SJCRH30 (cell line): ENCODE measurements at places on chromosomes 13 and 19.

GRCh38 chr19:57302727-57303401 lies 17.4 kb upstream of the ZNF543 start:
- no peak overlapping the region for H3K27ac ChIP-seq
- H3K36me3 ChIP-seq: peaks cover 43% of the 10 kb centered on the region
- H3K27me3 ChIP-seq: no peaks in the 10 kb centered on the region
- H3K4me3 ChIP-seq: no peak overlapping the region
- H3K4me1 ChIP-seq: no peaks in the 10 kb centered on the region

- H3K27ac ChIP-seq: no peak overlapping the region
- H3K27me3 ChIP-seq: no peaks in the 10 kb centered on the region
- DNase-seq: no peak
- no peaks in the 10 kb centered on the region for H3K4me1 ChIP-seq
- H3K4me3 ChIP-seq: no peak overlapping the region
- H3K36me3 ChIP-seq: no peaks in the 10 kb centered on the region
Measured at GRCh38 chr13:52879950-52880741, 31.7 kb upstream of the PCDH8 start.

- H3K4me1 ChIP-seq: no peaks in the 10 kb centered on the region
- H3K4me3 ChIP-seq: no peak overlapping the region
- no peaks in the 10 kb centered on the region for H3K36me3 ChIP-seq
- H3K27ac ChIP-seq: no peak overlapping the region
- DNase-seq: no peak
Measured at GRCh38 chr13:110881839-110882627, 32.8 kb downstream of the ANKRD10 start.

GRCh38 chr13:29543230-29544215 lies 52.0 kb downstream of the SLC7A1 start:
- no peaks in the 10 kb centered on the region for H3K27me3 ChIP-seq
- no peak overlapping the region for H3K4me3 ChIP-seq
- H3K27ac ChIP-seq: no peak overlapping the region
- H3K36me3 ChIP-seq: peaks cover 16% of the 10 kb centered on the region
- DNase-seq: peak; percentile 18

DNA sequence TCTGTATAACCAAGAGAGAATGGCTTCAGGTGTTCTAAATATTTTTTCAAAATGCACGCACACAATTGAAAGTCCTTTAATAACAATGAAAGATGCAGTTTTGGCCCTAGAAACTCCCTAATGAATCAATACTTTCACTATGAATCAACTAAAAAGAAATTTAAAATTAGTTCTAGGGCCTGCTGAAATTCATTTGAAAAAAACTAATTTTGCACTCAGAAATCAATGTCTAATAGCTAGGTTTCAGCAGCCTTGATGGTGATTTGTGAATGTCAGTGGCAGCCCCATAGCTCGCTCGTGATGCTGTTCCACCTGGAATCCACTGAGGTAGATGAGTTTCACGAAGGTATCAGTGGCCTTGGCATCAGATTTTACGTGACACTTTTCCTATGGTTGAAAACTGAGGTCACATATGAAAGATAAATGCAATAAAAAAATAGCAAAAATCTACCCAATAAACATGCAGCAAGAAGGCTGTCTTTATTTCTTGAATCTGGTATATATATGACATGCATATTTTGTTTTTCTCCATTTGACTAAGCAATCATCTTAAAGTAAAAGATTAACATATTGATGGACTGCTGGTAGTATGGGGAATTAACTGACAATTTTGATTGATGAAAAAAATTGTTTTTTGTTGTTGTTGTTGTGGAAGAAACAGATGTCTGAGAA lies 141.0 kb downstream of the AKAP11 start:
- H3K4me1 ChIP-seq: no peaks in the 10 kb centered on the region
- no peaks in the 10 kb centered on the region for H3K27me3 ChIP-seq
- no peak overlapping the region for H3K4me3 ChIP-seq
- H3K27ac ChIP-seq: no peak overlapping the region
- no peaks in the 10 kb centered on the region for H3K36me3 ChIP-seq
- DNase-seq: no peak

GRCh38 chr19:52200044-52200443 lies 10.2 kb downstream of the PPP2R1A start:
- H3K4me1 ChIP-seq: no peaks in the 10 kb centered on the region
- DNase-seq: no peak

DNA sequence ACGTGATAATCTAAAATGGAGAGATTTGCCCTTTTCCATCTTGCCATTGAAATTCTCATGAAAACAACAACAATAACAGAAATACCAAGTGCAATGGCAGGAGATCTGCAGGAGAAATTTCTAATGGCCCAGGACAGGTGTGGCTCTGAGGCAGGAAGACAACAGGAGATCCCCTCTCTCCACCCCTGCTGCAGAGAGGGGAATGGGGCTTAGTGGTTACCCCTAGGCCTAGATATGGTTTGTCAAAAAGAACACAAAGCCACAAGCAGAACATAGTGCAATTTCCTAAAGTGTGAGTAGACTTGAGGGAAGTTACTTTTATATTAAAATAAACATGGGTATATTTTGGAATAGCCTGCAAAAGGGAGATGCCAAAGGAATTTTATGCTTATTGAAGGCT lies 369.5 kb downstream of the KCNRG start:
- H3K36me3 ChIP-seq: no peaks in the 10 kb centered on the region
- no peak overlapping the region for H3K27ac ChIP-seq
- H3K27me3 ChIP-seq: no peaks in the 10 kb centered on the region
- no peak overlapping the region for H3K4me3 ChIP-seq
- H3K4me1 ChIP-seq: peaks cover 19% of the 10 kb centered on the region

DNA sequence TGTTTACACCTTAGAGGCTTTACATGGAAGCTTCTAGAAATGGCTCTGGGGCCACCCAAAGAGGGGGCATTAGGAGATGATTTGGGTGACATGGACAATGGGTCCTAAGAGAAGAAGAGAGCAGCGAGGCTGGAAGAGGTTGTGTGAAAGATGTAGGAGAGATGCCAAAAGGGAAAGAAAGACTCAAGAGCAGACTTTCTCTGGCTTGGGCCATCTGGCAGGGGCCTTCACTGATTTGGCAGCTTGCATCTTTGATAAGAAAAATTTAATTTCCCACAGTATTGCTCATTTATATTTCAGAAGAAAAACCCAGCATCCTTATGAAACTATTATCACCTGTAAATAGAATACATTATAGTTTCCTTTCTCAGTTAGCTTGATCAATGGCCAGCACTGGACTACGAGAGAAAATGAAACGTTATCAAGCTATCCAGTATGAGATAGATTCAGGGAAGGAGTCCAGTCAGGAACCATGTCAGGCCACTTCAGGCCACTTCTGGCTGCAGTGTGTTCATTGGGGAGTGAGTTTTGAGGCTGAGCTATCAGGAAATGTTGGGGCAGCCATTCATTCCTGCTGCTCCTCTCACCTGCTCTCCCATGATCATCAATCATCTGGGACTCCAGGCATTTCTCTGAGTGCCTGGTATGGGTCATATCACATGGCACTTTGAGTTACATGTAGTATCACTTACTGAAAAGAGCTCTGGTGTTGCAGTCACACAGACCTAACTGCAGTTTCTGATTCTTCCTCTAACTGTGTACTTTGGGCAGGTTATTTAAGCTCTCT lies 10.3 kb downstream of the SCEL start:
- no peaks in the 10 kb centered on the region for H3K36me3 ChIP-seq
- H3K27ac ChIP-seq: no peak overlapping the region
- no peaks in the 10 kb centered on the region for H3K27me3 ChIP-seq
- no peak overlapping the region for H3K4me3 ChIP-seq
- no peaks in the 10 kb centered on the region for H3K4me1 ChIP-seq

DNA sequence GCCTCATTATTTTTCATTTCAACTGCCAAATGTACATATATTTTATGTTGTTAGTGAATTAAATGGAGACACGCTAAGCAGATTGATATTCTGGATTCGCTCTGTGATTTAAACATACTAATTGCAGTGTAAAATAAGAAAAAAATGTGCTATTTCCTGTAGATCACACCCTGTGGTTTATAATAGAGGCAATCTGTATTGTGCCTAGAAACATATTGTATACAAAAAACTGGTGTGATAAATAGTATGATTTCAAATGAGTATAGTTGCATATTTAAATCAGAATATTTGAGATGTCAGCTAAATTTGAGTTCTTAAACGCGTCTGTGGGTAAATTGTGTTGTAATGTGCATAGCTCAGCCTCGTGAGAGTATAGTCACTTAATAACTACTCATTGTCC lies 643.9 kb downstream of the TBC1D4 start:
- DNase-seq: no peak
- no peak overlapping the region for H3K4me3 ChIP-seq
- H3K27me3 ChIP-seq: no peaks in the 10 kb centered on the region
- H3K4me1 ChIP-seq: no peaks in the 10 kb centered on the region
- no peak overlapping the region for H3K27ac ChIP-seq
- H3K36me3 ChIP-seq: no peaks in the 10 kb centered on the region
